ENCODE measurements at places on chromosomes 11 and 22.

DNA sequence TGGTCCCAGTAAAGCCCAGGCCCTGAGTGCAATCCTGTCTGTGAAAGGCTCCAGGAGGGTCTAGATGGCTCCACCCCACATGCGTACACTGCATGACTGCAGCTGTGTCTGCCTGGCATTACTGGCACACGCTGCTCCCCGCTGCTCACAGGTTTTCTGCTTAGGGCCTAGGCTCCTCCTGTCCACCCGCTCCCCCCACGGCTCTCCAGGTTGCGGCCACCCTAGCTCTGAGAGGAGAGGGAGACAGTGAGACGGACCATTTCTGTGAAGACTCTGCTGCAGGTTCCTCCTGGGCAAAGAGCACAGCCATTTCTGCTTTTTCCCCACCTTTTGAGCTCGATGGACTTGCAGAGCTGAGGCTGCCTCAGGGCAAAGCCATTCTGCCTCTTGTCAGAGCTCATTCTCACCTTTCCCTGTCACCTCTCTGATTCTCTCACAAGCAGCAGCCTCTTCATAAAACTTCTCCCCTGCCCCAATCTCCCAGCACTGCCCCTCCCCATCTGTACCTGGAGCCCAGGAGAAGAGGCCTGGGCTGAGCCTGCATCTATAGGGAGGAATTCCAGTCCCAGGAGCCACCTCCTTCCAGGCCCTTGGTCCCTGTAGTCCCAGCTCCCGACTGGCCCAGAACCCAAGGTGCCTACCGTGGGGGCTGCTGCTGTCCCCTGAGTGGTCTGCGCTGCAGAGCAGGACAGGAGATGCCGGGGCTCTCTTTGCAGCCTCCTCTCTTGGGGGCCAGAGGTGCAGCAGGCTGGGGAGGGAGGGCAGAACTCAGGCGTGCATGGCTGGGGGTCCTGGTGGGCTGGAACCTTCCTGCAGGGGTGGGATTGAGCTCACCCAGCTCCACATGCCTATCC, 433.7 kb upstream of the B3GAT1 start:
- no peak for DNase-seq

DNA sequence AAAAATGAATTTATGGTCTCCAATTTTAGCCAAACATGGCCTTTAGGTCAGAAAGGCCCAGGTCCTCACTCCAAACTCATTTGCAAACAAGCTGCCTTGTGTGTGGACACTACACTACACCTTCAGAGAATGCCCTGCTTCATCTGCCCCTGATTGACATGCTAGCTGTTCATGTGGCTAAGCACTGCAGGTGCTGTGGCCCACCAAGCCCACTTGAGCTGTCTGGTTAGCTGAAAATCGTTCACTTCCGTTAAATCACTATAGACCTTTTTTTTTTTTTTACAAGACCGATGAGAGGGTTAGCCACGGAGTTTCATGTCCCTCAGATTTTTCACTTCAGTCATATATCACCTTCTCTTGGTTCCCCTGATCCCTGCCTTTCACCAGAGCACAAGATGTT, 39.3 kb downstream of the NF2 start:
- DNase-seq: no peak

GRCh38 chr11:7973011-7973410, 7.8 kb upstream of the NLRP10 start:
- DNase-seq: no peak

DNA sequence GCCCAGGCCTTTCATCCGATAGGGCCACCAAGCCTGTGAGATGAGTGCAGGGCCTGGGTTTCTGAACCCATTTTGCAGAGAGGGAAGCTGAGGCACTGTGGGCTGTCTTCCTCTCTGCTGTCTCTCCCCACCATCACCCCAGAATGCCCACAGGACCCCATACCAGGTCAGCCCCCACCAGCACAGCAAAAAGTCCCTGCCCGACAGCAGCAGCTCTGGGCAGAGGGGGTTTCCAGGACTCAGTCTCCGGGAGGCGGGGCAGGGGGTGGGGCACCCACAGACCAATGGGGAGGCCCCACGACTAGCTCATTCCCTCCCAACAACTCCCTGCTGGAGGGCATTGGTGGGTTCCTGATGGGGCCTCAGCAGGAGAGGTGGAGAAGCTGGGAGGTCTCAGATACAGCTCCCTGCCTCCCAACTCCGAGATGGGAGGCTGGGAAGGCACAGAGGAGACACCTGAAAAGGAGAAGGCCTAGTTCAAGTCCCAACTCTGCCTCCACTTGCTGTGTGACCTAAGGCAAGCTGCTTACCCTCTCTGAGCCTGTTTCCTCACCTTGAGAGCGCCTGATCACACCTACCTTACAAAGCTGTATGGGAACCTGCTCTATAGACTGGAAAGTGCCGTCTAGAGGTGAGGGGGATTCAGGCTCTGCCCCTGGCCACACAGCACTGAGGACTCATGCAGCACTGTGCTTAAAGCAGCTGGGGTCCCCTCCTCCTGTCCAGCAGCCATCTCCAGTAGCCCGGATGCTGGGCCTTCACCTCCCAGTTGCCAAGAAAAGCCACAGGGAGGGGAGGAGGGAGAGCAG, 3.5 kb downstream of the CBX7 start:
- peak; percentile 72 for DNase-seq

GRCh38 chr22:42787357-42787736, 66.7 kb upstream of the A4GALT start:
- no peak for DNase-seq

- no peak for DNase-seq
Measured at GRCh38 chr11:11171285-11171684, 181.8 kb downstream of the CSNK2A3 start.

- no peak for DNase-seq
Measured at GRCh38 chr11:40230821-40231220, 1228.6 kb downstream of the LRRC4C start.

GRCh38 chr11:13101644-13102512, 92.8 kb downstream of the RASSF10 start:
- no peak for DNase-seq

GRCh38 chr22:36286096-36286957, 33.4 kb downstream of the APOL1 start:
- DNase-seq: peak; percentile 81

DNA sequence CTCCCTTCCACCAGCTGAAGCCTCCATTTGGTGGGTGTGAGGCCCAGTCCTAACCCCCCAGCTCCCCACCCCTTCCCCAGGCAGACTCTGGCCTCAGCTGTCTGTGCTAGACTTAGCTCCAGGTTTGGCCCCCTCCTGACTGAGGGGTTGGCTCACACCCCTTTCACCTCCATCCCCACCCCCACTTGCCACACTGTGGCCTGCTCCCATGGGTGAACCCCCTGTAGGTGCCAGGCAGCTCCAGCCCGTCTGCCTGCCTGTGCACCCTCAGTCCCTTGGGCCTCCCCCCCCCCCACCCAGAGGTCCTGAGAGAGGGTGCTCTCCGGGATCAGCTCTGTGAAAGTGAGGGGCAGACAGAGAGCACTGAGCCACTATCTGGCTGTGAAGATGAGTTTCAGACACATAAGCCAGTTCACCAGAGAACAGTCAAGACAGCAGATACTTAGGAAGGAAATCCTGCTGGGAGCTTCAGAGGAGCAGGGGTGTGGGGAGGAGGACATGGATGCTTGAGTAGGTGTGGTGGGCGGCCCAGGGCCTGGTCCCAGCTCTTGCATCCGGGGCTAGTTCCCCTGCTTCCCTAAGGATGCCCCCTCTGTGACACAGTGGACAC, 36.2 kb downstream of the PPM1F start:
- no peak for DNase-seq

DNA sequence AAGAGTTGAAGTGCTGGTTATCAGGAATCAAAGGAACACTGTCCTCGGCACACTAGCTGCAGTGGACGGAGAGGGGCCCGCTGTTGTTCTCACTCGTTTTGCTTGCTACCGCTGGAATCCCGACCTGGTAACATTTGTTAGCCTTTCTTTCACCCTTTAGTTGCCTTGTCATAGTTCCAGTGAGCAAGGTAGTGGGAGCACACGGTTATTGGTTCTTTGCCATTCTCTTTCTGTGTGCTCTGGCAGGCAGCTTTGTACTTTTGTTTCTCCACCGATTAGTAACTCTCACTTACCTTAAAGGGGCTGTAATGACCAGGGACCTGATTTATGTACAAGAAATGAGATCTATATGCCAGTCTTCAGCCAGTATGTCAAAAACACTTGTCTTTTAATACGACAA, 1.8 kb downstream of the DEPDC7 start:
- DNase-seq: no peak

DNA sequence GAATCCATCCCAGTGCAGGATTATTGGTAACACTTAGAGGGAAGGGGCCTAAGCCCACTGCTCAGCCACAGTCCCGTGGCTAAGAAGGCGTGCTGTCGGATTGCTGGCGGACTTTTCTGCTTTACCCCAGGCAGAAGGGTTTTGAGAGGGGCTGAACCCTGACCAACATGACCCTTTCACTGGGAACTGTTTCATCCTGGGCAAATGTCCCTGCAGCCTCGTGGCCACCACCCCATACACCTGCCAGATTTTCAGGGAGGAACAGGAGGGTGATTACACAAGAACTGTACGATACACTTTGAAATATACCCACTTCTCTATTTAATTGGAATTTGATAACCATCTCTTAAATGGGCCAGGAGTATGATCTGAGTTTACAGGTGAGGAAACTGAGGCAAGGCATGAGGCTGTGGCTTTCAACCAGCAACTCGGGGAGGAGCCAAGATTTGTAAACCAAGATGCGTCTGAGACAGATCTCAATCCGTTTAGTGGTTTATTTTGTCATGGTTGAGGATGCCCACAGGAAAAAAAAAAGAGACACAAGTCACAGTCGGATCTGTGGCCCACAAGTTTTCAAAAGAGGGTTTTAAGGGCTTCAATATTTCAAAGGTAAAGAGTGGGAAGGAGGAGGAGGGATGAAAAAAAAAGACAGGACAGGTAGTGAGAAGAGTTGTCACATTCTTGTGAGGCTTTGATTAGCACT, 6.1 kb upstream of the APOL3 start:
- DNase-seq: no peak

DNA sequence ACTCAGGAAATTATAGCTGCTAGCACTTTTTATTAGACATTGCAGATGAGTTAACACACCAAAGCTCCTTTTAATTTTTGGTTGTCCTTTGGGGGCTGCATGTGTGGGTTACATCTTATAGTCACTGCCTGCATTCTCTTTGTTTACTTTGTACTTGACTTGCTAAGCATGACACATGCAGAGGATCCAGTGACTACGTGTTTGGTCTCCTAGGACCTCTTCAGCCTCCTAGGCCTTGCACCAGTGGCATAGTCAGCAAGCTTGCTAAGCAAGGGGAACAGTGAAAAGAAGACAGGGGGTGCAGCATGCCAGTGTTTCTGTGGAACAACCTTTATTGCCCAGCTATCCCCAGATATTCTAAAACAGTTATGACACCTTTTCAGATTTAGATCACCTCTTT, 108.2 kb downstream of the PAX6 start:
- DNase-seq: no peak

GRCh38 chr11:128728767-128729587, 35.1 kb downstream of the FLI1 start:
- no peak for DNase-seq

DNA sequence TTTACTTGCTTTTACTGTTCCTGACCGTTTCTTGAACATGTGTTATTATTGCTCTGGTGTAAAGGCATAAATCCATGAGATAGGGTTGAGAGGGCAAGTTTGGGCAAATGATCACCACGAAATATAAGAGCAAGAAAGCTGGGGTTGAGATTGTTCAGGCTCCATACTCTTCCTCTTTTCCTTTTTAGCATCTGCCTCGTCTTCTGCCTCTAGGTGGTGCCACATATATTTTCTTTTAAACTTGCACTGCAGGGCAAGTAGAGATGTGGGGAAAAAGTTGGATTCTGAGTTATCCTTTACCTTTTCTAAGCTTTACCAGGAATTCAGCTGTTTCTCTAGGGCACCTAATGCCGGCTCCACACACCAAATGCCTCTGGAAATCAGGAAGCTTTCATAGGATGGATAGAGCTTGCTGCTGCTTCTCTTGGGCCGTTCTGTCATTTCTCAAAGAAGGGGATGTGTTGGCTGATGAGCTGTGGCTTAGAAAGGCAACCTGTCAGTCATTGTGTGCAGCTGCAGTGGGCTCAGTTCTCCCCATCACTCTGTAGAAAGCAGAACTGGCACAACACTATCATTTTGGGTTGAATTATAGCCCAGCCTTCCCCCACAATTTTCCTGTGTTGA, 98.2 kb downstream of the LDLRAD3 start:
- DNase-seq: peak; percentile 23

DNA sequence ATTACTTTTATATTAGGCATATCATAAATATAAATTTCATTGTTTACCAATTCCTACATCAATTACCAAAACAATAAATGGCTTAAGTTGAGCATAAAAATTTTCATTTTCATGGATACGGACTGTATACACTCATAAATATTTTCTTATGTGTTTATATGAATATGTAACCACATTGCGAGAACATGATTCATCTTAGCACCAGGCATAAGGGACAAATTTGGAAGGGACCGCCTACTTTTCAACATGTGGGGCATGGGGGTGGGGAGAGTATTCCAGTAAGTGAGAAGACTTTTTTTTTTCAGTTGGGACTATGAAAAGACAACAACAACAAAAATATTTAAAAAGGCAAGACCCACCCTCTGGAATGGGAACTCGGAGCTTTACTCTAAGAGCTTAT, 296.1 kb downstream of the RAB38 start:
- DNase-seq: no peak

- DNase-seq: no peak
Measured at GRCh38 chr22:37146507-37147180, 3.1 kb downstream of the IL2RB start.

GRCh38 chr22:43255299-43255698, 68.4 kb upstream of the TTLL12 start:
- no peak for DNase-seq

DNA sequence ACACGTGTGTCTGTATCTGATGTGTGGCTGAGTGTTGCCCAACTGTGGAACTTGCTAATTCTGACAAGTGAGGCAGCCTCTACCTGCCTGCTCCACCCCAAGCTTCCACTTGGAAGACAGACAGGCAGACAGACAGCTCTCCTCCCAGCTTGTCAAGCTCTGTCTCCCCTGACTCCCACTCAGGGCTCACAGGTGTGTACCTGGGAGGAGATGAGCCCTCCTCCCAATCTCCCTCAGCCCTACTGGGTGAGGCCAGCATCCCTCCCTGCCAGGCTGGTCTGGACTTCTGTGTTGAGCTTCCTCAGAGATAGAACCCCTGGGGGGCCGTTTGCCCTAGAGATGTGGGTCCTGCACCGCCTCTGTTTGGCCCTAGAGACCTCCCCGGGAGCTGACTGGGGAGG, 1.0 kb upstream of the CHRM1 start:
- no peak for DNase-seq

- DNase-seq: no peak
Measured at GRCh38 chr11:211741-212140, 4.2 kb downstream of the RIC8A start.

DNA sequence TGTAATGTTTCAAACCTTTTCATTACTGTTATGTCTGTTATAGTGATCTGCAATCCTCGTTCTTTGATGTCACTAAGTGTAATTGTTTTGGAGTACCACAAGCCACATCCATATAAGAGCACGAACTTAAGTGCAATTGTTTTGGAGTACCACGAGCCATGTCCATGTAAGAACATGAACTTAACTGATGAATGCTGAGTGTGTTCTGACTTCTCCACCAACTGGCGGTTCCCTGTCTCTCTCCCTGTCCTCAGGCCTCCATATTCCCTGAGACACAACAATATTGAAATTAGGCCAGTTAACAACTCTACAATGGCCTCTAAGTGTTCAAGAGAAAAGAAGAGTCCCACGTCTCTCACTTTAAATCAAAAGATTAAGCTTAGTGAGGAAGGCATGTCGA, 23.5 kb downstream of the TESMIN start:
- no peak for DNase-seq

Data from GM12891 (cell line).